ENCODE measurements at places on chromosomes 3 and 15.

DNA sequence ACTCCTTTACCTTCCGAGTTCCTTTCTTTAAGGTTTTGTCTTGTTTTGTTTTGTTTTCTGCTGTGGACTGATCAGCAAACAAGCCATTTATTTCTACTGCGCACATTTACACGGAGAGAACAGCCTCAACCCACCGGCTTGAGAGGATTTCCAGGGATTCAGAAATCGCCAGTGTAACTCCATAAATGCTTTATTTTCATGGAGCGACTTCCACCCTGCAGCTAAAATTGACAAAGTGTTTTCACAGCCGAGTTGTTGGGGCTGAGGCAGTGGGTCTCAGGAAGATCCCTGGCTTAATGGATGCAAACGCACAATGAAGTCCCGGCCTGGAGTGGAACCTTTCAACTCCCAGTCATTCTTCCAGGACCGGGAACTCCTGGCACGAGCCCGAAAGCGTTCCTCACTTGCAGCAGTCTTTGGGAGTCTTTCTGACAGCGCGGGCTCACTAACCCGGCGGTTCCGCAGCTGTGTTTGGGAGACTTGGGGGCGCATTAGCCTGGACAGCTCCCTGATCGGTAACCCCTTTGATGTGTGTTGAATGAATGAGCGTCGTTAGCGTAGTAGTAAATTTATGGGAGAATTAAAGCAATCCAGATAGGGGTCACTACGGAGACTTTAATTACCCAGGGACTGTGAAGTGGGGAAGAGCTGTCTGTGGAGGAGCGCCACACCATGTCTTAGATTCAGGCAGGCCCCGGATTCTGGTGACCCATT lies 785 bp upstream of the MYRIP start:
- no peak for DNase-seq

GRCh38 chr15:61748529-61748928 lies 311.7 kb downstream of the VPS13C start:
- no peak for DNase-seq

GRCh38 chr3:184345317-184346144 lies 8.1 kb downstream of the FAM131A start:
- DNase-seq = no peak

DNA sequence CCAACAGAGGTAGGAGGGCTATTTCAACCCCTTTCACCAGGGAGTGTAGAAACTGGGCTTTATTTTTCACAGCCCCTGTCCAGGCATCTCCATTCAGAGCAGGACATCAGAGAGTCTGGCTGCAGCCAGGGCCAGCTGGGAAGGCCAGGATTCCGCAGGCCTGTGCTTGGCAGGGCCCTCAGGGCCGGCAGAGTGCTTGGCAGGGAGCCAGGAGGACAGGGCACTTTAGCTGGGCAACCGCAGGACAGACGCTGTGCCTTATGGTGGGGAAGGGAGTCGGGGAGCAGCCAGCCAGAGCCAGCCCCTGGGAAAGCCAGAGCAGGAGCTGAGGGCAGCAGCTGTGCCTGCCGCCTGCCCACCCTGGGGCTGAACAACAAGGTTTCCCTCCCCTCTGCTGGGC lies 34.5 kb upstream of the IQCF6 start:
- no peak for DNase-seq

DNA sequence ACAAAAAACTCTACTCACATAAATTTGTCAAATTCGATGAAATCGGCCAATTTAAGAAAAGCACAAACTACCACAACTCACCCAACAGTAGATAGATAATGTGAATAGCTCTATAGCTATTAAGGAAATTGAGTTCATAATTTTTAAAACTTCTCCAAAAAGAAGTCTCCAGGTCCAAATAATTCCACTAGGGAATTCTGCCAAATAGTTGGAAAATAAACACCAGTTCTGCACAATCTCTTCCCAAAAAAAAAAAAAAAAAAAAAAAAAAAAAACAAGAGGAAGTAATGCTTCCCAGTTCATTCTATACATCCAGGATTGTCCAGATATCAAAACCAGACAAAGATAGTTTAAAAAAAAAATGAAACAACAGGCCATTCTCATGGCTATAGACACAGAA lies 164.2 kb downstream of the POLR2M start:
- no peak for DNase-seq

- no peak for DNase-seq
These were observed 9.0 kb downstream of the SSUH2 start for GRCh38 chr3:8635631-8636030.

- no peak for DNase-seq
These were observed 272.9 kb downstream of the FEZF2 start for GRCh38 chr3:62100282-62100989.

DNA sequence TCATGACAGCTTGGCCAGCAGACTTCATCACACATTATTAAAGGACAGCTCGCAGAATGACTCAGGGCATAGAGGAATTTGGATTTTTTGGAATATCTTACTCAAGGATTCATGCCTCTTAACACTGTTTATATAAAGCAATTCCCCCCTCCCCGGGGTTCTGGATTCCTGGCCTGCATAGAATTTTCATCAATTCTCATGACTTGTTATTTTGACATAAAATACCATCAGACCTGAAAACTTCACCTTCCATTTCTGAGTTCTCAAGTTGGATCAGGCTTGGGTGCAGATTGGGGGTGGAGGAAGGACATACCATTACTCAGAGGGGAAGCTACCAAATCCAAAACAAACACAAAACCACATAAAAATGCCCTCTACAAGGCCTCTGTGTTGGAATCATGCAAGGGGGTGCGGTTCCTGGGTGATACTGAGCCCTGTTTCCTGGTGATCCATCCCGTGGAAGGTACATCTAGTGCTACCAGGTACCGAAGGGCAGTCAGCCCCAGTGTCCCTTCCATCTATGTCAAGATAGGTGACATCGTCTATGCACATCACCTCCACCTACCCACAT lies 95.3 kb downstream of the DAPK2 start:
- DNase-seq = no peak

GRCh38 chr3:100899440-100900091 lies 93.7 kb downstream of the ABI3BP start:
- no peak for DNase-seq

- no peak for DNase-seq
These were observed 12.8 kb downstream of the VGLL3 start for GRCh38 chr3:86978111-86978551.
